NCI-H1930 (cell line): ENCODE measurements at places on chromosomes 7 and 10.

GRCh38 chr7:44622342-44623151, 16.1 kb downstream of the OGDH start:
- DNase-seq, result no peak

DNA sequence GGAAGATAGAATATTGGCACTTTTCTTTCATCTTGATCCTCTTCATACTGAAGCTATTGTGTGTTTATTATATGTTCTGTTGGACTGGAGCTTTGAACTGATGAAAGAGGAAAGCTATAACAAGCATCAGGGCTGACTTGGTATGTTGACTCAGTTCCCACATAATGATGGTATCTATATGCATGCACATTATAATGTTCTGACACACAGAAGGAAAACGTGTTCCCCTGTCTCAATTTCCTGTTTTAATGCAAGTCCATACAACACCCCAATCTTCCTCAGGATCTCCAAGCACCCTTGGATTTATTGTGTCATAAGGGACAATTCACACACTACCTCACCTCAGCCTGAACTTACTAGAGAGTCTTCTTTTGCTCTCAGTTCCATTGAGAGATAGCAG, 8.3 kb upstream of the WASL start:
- DNase-seq, result no peak

GRCh38 chr10:58806970-58807628, 294.4 kb downstream of the BICC1 start:
- DNase-seq, result no peak

- no peak for DNase-seq
Observed at GRCh38 chr10:10092581-10092980, 925.1 kb upstream of the CELF2 start.

DNA sequence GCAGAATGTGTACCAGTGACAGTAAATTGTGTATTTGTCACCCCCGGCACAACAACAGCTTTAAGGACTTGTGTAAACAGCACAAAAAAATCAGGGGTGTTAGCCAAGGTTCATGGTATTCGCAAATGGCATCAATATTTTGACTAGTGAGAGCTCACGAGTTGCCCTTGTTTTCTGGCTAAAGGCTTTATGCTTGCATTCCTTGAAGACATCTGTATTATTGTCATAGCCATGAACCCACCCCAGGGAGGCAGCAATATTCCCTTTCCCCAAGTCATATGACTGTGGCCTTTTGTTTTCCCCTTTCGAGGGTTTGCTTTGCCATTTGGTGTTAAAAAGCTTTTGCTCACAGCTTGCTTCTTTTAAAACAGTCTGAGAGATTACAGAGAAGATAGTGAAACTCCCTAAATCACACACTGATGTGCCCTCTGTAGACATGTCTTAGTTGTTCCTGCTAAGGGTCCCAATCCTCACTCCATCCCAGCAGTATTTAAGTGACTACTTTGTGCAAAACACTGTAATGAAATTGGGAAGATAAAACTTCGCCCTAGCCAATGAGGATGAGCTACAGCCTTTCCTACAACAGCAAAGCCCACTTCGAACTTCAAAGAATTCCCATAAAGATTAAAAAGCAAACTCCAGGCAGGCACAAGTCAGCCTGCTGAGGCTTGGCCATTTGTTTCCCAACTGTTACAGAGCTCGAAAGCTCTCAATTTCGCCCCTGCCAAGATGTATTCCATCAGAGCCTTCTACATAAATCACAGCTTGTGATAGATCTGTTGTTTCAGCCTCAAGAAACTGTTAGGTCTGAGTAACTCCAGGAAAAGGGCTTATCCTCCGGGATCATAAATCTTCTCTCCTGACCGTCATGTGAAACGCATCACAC, 172.3 kb downstream of the ADAM12 start:
- no peak for DNase-seq

- no peak for DNase-seq
Observed at GRCh38 chr10:29628311-29628710, 6.5 kb downstream of the SVIL start.

DNA sequence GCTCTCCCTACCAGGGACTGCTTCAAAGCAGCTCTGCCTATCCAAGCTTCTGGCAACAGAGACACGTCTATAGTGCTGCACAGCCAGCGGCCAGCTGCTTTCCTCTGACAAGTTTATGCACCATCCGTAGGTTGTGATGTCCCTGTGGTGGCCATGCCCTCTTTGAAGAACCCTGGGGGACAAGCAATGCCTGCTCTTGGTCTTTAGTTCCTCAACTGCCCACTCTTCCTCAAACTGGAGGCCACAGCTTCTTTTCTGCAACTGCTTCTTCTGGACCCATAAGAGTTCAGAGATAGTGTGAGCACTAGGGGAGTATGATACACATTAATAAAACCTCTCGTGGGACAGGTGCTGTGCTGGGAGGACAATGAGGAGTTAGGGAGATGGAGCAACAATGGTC, 164.9 kb downstream of the ELMO1 start:
- no peak for DNase-seq

- DNase-seq, result no peak
Observed at GRCh38 chr7:67341153-67341768, 344.6 kb downstream of the TYW1 start.

GRCh38 chr7:84157171-84157570, 37.4 kb downstream of the SEMA3A start:
- no peak for DNase-seq

- DNase-seq, result peak; percentile 2
Observed at GRCh38 chr10:119784340-119785067, 58.7 kb downstream of the INPP5F start.

- DNase-seq, result no peak
Observed at GRCh38 chr7:47414342-47415317, 167.3 kb downstream of the TNS3 start.

DNA sequence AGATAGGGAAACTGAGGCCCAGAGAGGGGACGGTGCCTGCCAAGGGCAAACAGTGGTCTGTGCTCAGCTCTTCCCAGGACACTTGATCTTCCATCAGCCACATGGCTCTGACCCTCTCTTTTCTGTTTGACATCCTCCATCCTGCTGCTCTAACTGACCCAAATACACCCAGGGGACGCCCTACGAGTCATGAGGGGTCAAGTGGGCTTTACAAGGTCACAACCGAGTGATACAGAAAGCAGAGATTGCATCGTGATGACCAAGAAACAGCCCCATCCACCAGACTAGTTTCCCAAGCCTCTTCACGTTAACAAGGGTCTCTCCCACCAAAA, 131.2 kb upstream of the UNC5B start:
- no peak for DNase-seq

GRCh38 chr7:28157076-28157745, 23.4 kb downstream of the JAZF1 start:
- DNase-seq, result no peak

- no peak for DNase-seq
Observed at GRCh38 chr10:54081950-54082349, 719.1 kb downstream of the PCDH15 start.

DNA sequence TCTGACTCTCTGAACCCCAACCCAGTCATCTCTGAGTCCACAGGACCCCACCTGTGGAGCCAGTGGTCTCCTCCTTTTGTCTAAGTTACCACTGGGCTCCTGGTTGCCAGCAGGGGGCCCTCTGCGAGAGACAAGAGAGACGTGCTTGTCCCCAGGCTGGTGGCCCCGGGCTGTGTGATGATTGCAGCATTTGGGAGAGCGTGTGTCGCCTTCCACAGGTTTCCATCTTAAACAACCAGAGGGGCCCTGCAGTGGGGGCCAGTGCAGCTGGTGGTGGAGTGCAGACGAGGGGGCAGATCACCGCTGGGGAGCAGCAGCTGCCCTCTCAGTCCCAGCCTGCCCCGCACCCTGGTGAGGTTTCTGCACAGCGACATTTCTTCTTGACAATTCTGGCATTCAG, 122.4 kb upstream of the PPP2R2D start:
- no peak for DNase-seq

- DNase-seq, result no peak
Observed at GRCh38 chr7:121410829-121411596, 14.9 kb upstream of the FAM3C start.

- DNase-seq, result no peak
Observed at GRCh38 chr10:43070121-43071085, 6.5 kb upstream of the RET start.

DNA sequence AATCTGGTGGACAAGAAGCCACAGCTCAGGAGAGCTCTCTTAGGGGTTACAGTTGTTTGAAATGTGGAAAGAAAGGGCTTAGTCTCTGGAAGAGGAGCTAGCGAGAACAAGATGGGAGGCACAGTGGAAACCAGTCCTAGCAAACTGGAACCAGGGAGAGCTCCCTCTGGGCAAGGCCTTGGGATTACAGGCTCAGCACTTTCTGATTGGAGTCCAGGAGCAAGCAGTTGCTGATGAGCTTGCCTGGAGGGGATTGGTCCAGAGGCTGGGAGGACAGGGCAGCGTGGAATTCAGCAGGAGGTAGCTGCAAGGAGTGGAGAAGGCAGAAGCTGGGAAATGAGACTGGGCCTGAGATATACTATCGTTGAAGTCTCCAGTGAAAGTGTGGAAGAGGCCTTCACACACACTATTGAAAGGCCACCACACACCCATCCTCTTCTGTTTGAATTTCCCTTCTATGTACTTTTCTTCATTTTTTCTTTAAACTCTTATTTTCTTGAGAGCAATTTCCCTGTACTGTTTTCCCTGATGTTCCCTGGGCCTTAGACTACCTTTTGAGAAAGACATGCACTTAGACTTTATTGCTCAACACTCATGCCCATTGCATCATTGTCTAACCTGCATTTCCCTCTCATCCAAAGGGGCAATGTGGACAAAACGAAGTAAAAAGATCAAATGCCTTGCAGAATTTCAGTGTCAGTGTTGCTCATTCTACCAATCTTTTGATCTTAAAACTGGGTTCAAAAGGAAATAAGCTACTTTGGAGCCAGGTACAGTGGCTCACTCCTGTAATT, 57.8 kb upstream of the LANCL2 start:
- DNase-seq, result no peak

DNA sequence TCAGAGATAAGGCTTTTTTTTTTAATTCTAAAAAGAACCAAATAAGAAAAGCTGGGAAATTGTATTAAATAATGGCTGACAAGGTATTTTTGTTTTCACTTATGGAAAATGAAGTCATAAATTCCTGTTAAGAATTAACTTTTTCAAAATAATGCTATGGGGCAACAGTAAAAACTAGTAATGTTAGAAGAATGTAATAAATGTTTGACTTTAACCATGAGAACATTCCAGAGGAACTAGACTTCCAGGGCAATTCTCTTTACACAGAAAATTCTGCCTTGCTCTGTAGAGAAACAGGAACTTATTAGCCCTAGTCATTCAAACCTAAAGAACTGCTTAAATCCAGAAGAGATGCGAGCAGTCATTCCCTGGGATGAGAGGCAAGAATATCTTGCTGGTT, 571.1 kb downstream of the IPMK start:
- no peak for DNase-seq

DNA sequence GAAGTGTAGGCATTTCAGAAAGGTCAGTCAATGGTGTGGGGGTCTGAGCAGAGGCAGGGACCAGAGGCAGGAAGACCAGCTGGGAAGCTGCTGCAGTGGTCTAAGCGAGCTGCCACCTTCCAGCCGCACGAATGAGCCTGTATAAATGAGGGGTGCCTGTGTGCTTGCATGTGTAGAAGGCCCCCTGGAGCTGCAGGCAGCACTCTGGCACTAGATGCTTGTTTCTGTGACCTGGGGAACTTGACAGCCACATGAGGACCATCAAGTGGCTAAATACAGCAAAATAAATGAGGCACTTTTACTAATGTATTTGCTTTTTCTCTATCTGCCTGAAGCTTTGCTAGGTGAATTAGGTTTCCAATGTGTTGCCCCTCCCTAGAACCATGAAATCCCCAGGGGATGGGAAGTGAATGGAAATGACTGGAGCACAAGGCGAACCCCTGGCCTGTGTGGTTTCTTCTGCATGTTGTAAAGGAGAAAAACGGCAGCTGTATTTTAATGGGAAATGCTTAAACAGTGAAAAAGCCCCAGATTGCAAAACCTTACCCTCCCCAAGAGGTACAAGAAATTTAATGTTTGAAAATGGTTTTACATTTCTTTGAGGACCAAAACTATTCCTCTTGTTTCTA, 57.7 kb downstream of the PYROXD2 start:
- no peak for DNase-seq

- no peak for DNase-seq
Observed at GRCh38 chr10:92822964-92823363, 25.4 kb upstream of the EXOC6 start.

GRCh38 chr10:10930979-10931743, 86.5 kb upstream of the CELF2 start:
- no peak for DNase-seq

DNA sequence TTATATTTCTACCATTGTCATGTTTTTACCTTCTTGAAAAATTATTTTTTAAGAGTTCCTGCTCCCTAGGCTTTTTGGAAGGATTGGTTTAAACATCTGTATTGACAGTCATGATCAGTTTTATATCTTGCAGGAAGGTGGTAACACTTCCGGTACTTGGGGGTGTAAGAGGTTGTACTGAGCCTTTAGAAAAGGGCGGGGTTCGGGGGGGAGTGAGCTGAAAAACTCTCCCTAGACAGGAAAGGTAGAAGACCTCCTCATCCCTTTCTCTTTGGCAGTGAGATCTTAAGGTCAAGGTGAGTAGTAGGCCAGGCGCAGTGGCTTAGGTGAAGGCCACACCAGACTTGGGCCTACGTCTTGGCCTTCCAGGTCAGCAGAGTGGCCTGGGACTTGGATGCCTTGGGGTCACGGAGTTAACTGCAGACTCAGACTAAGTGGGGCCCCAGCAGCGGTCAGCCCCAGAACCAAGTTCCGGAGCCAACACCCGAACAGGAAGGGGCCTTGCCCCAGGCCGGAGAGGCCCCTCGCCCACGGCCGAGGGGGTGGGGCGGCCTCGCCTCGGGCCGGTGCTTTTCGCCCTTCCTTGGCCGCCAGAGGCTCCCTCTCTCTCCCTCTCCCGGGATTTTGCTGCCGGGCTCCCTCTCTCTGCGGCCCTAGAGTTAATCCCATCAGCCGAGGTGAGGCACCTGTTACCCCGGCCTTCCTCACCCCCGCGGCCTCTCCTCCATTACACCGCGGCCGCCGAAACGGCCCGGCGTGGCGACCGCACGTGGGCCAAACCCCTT, at the start of gene PPP1R9A:
Gene PPP1R9A (plus strand): TSS at position 569 of the 785 bp plus-strand sequence. CDS start 2,520 bp downstream, outside the sequence.
- peak; percentile 32 for DNase-seq

DNA sequence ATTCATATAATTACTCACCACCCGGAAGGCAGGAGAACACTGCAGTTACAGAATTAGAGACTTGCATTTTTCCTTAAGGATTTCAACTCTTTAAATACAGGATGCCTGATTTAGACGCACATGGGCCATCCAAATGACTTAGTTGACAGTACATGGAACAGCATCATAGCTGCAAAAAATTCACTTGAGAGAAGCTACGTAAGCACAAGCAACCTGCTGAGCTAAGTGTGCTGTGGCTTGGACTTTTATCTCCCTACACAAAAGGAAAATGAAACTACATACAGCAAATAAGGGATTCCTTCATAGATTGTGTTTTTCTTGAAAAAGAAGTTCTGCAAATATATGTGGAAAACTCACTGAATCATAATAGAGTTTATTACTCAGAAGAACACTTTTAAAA, 152.6 kb downstream of the POU6F2 start:
- DNase-seq, result no peak

DNA sequence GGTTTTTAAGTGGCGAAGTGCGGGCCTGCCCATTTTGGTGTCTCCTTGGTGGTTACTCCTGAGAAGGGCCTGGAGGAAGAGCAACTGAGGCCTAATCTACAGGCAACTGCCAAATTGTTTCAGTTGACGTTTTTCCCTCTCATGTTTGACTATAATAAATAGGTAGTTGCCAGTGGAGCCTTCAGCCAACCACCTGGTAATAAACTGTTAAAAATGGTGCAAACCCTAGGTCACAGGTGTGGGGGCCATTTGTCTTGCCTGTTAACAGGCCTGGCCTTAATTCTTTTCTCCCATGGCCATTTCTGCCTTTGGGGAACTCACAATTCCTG, 3.7 kb downstream of the IKZF1 start:
- no peak for DNase-seq

GRCh38 chr7:11548532-11548931, 283.5 kb downstream of the THSD7A start:
- DNase-seq, result no peak
